ENCODE measurements at places on chromosomes 3 and 15.

GRCh38 chr15:83854321-83854720, 200.4 kb downstream of the ADAMTSL3 start:
- DNase-seq, result no peak

DNA sequence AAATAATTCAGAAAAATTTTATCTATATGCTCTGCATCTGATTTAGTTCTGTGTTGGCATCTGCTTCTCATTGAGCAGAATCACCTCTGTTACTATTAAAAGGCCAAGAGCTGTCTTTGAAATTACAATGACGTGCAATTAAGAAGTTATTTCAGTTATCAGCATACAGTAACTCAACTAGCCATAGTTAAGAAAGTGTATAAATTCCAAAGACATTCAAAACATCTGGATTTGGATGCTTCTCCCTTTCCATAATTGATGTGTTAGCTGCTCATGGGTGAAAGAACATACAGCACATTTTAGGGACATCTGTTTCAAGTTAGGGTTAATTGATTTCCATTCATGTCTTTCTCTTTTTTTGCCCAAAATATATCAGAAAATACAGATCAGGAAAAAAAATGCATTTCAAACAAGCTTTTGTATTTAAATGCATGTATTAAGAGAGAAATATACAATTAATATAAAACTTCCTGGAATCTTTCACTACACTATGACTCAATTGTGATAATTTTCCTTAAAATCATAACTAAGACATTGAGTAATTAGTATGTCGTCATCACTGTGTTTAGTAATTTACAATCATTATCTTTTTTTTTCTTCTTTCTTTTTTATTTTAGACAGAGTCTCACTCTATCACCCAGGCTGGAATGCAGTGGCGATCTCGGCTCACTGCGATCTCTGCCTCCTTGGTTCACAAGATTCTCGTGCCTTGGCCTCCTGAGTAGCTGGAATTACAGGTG, 82.7 kb upstream of the MBNL1 start:
- DNase-seq, result no peak

- no peak for DNase-seq
Measured at GRCh38 chr15:66897971-66898370, 167.4 kb upstream of the SMAD3 start.

DNA sequence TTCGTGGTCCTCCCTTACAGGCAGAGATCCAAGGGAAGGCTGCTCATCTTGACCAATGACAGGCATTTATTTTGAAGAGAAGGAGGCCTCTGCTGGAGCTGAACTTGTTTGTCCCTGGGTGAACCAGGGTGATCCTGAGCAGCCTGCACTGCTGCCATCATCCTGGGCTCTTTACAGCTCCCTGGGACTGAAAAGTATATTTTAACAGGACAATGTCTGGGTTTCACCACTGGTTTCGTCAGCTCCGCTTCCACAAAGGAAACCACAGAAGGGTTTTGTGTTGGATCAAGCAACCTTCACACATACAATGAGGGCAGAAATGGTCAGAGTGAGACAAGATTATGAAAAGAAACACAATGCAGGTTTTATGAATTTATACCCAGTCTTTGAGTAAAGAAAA, 400.7 kb upstream of the TPM1 start:
- DNase-seq, result no peak

GRCh38 chr3:118977671-118978392, 56.8 kb downstream of the IGSF11 start:
- DNase-seq, result no peak

DNA sequence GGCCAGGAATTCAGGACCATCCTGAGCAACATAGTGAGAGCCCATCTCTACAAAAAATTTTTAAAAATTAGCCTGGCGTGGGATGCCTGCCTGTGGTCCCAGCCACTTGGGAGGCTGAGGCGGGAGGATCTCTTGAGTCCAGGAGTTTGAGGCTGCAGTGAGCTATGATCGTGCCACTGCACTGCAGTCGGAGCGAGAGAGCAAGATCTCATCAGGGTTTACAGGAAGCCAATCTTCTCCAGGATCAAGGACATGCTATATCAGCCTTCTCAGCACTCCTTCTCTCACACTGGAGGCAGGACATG, 451 bp upstream of the STOML1 start:
- DNase-seq, result no peak

Measured in SHP77 treated with DMSO at 0.1 percent for 48 hours (cell line).